ENCODE measurements at places on chromosomes 5 and 9.

- DNase-seq = no peak
Measured at GRCh38 chr9:19994296-19994695, 205.5 kb upstream of the SLC24A2 start.

DNA sequence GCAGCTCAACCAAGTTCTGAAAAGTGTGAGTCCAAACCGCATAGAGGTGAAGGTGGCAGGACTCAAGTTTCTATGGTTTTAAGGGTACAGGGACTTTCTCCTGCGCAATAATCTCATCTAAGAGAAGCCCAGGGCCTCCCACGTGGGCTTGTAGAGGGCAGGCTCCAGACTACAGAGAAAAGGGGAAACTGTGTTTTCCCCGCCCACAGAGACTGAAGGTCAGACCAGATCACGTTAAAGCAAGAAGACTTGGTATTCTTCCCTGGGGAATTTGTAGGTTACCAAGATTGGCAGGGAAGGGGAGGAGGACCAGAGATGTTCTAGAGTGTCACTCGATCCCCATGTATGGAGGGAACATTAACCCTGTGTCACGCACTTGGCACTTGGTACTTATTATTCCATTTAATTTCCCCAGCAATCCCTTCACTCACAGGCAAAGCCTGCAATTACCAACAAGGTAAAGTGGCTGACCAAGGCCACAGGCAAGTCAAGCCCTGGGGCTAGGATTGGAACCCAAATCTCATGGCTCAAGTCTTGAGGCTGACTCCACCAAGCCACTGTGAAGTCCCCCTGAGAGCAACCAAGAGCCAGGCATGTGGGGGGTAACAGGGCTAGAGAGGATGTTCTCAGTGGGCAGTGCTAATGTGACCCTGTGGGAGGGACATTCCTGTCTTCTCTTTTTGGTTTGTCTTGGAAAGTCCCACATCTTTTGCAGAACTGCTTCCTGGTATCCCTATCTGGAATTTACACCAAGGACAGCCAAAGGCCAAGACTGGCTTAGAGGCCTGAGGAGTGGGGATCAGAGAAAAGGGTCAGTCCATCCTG lies 18.3 kb upstream of the NEK6 start:
- no peak for DNase-seq

- no peak for DNase-seq
Measured at GRCh38 chr5:138646671-138647070, 71.5 kb upstream of the HSPA9 start.

DNA sequence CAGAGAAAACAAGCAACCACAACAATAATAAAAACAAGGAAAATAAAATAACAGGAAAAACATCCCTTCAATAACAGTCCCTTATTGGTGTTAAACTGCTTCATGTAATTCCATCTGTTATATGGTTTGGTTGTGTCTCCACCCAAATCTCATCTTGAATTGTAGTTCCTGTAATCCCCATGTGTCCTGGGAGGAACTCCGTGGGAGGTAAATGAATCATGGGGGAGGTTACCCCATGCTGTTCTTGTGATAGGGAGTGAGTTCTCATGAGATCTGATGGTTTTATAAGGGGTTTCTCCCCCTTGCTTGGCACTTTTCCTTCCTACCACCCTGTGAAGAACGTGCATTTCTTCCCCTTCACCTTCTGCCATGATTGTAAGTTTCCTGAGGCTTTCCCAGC lies 369.8 kb downstream of the TMEM232 start:
- DNase-seq = no peak

GRCh38 chr9:20357037-20357432 lies 265.3 kb downstream of the MLLT3 start:
- DNase-seq = no peak

DNA sequence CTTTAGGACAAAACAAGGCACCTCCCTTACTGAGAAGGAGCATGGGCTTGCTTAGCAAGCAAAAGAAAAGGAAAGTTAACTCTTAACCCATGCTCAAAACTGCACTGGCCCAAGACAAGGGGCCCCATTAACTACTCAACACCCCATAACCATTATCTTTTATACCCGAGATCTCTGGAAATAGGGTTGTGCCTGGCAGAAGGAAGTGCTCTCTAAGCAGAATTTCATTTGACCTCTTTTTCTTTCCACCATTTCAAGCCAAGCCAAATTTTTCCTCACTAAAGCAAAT lies 167.2 kb downstream of the RASEF start:
- DNase-seq = no peak

DNA sequence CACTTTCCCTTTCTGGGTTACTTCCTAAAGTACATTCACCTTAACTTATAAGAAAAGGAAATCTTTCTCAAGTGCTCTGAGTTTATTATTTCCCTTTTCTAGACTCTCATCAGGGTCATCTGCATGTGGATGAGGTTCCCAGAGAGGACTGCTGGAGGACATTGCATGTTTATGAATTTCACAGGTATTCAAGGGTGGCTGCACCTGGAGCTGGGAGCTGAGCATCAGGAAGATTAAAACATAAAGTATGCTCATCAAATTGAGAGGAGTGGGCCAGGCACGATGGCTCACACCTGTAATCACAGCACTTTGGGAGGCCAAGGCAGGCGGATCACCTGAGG lies 34.7 kb upstream of the PLIN2 start:
- no peak for DNase-seq

DNA sequence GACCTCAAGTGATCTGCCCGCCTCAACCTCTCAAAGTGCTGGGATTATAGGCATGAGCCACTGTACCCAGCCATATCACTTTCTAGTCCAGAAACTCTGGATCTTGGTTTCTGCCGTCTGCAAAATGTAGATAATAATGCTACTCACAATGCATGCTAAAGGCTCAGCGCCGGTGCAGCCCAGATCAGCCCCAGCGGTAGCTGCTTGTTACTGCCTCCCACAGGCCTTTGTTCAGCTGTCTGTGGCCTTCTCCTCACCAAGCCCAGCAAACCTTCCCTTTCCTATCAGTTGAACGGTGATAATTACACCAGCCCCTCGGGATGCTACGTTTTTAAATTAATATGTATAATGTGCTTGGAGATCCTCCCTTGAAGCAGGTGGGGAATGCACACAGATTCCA lies 26.2 kb upstream of the MSX2 start:
- DNase-seq = no peak

GRCh38 chr5:132456296-132456986 lies 34.1 kb downstream of the IRF1 start:
- no peak for DNase-seq

DNA sequence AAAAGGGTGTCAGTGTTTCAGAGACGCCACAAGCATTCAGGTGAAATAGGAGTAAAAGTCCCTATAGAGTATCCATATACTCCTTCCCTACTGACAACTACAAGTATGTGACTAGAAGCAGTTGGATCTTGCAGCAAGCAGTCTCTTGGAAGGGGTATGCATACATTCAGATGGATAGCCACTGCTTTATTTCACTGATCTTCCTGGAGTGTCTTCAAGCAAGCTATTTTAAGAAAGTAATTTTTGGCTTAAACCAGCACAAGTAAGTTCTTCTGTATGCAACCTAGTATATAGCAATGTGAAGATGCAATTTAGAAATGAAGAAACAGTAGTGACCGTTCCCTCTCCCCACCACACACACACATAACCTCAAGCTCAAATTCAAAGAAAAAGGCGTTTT lies 446.8 kb upstream of the CDH18 start:
- DNase-seq = no peak

GRCh38 chr5:893711-894110 lies 1.0 kb downstream of the TRIP13 start:
- no peak for DNase-seq

GRCh38 chr9:114174876-114175771 lies 19.8 kb downstream of the COL27A1 start:
- DNase-seq = no peak

DNA sequence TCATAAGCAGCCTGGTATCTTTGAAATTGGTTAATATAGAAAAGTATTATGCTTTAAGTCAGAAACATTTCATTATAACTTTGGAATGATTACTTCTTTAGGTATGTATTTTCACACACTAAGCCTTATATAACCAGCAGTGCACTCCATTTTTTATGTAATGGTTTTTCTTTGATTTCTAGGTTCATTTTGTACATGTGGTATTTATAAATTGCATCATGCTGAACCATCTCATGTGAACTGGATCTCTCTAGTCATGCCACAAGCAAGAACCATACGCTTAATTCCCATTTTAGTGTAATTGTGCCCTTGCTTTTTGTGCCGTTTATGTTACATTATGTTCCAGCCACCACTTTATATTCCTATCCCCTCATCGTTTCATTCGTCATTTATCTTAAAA lies 38.6 kb upstream of the SRP19 start:
- no peak for DNase-seq

GRCh38 chr9:90449213-90449925 lies 193.3 kb downstream of the DIRAS2 start:
- no peak for DNase-seq

DNA sequence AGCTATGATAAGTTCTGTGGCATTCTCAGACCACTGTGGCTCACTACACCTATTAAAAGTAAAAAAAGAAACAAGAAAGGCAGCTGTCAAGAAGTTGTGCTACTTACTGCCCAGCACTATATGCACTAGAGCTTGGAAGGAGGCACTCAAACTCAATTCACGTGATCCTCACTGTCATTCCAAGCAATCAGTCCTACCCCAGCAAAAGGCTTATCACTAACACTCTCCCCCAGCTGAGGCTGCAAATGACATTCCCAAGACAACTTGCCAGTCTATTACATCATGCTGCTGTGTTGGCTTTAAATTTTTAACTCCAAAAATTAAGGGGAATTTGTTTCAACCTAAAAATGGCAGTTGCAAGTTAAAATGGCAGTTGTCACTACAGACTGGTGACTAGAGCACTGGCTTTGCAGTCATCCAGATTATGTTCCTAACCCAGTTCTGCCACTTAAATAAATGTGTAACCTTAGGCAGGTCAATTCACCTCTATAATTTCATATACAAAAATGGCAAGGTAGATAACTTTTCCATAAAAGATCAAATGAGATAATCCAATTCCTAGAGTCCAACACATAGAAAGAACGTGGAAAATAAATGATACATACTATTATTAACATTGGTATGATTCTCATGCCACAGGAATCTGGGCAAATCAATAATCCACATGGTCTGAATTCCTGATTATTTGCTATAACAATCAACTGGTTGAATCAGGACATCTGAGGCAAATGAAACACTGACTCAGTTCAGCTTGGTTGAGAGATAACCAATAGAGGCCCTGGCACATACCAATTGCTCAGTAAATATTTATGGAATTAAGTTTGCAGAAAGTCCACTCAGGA lies 52.4 kb downstream of the FBXW11 start:
- no peak for DNase-seq

GRCh38 chr5:107621089-107621488 lies 49.6 kb downstream of the EFNA5 start:
- no peak for DNase-seq

- DNase-seq = no peak
Measured at GRCh38 chr5:148297731-148298130, 14.5 kb upstream of the SPINK7 start.

DNA sequence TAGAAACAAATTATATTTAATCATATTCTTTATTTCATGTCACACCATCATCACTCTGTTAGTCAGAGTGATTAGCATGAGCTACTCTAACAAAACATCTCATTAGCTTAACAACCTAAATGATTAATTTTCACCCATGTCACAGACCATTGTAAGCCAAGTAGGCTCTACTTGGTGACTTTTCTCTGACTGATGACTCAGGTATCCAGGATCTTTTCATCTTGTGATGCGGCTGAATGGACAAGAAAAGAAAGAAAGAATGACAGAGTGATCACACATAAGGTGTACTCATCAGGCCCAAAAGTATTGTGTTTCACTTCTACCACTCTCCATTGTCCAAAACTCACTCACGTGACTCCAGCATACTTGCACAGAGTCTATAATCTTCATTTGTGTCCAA lies 299.3 kb downstream of the ANXA1 start:
- no peak for DNase-seq

DNA sequence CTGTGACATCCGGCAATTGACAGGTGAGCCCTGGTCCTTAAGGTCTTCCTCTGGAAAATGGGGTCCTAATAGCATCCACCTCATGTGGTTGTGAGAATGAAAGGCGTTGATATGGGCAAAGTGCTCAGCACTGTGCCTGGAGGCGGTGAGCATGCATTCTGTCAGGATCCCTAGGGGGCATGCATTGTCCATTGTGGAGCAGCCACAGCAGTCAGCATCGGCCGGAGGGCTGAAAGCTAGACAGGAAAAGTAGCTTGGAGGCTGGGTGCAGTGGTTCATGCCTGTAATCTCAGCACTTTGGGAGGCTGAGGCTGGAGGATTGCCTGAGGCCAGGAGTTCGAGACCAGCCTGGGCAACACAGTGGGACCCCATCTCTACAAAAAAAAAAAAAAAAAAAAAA lies 122.2 kb downstream of the LHX2 start:
- DNase-seq = no peak

DNA sequence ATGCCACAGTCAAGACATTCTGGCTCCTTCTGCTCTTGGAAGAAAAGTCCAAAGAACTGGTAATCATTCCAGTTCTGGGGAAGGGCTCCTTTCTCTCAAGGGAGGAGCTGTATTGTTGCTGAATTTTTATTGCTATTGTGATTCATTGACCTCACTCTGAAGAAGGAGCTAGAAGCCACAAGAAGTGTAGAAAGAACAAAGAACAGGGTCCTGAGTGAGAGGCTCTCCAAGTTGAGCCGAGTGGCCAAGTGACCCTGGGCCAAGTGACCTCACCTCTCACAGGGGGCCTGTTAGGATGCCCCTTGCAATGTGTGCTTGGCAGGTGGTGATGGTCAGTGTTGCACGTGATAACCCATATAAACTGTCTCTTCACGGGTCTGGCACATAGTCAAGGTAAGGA lies 173.3 kb downstream of the FGF18 start:
- no peak for DNase-seq

- no peak for DNase-seq
Measured at GRCh38 chr5:104363567-104363966, 801.0 kb upstream of the NUDT12 start.

DNA sequence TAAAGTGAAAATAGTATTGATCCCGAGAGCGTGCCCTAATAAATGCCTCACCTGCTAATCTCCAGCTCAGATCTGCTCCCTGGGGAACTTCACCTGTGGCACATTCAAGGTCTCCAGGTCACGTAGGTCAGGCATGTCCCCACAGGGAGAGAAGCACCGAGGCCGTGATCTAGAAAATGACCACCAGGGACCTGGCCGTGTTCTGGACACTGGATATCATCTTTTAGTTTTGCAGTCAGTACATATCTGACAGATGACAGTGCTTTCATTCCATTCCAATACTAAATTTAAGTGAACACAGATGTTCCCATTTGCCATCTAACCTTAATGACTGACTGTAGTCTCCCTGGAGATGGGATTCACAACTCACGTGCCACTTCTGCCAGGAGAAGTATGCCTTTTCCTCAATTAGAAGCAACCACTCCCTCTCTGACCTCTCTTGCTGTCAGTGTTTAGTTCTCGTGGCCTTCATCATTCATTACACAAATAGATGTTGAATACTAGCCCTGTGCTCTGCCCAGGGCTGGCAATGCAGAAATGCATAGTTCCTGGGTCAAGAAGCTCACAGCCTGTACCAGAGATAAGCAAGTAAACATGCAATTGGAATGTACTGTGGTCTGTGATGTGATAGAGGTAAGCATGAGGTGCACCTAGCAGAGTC lies 276.5 kb downstream of the NTRK2 start:
- no peak for DNase-seq

GRCh38 chr9:134026581-134026980 lies 1.3 kb downstream of the BRD3OS start:
- no peak for DNase-seq
